ENCODE measurements at places on chromosomes 1 and 21. TPM values are rescaled to one million over a fixed set of nuclear protein-coding genes. Genes with fewer than 3 reads are reported as not detected.

DNA sequence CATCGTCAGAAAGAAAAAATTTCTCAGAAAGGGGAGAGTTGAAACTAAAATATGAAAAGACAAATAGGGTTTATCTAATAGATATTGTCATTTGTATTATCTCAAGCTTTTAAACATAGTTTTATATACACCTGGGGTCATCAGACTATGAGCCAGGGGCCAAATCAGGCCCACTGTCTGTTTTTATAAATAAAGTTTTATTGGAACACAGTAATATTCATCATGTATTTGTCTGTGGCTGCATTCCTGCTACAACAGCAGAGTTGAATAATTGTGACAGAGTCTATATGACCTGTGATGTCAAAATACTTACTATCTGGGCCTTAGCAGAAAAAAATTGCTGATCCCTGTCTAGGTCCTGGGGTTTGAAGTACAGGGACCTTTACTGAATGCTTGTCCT, 120.5 kb upstream of the RUNX1 start:
- DNase-seq, result no peak

TEDDM1 gene
- total RNA-seq, result not detected

GRCh38 chr1:94463056-94463764, 45.0 kb downstream of the ABCD3 start:
- no peak for DNase-seq

DCDC2B gene
- total RNA-seq, result not detected

GRCh38 chr1:231465051-231465450, 43.0 kb upstream of the EGLN1 start:
- no peak for DNase-seq

DNA sequence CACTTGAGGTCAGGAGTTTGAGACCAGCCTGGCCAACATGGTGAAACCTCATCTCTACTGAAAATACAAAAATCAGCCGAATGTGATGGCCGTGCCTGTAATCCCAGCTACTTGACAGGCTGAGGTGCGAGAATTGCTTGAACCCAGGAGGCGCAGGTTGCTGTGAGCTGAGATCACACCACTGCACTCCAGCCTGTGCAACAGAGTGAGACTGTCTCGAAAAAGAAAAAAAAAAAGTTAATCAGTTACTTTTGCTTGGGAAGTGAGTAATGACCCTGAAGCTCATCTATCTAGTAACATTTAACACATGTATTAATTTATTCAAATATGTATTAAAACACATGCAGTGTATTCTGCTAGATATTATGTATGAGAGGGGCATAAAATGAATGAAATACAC, 49.4 kb downstream of the ZNF326 start:
- DNase-seq, result no peak

DNA sequence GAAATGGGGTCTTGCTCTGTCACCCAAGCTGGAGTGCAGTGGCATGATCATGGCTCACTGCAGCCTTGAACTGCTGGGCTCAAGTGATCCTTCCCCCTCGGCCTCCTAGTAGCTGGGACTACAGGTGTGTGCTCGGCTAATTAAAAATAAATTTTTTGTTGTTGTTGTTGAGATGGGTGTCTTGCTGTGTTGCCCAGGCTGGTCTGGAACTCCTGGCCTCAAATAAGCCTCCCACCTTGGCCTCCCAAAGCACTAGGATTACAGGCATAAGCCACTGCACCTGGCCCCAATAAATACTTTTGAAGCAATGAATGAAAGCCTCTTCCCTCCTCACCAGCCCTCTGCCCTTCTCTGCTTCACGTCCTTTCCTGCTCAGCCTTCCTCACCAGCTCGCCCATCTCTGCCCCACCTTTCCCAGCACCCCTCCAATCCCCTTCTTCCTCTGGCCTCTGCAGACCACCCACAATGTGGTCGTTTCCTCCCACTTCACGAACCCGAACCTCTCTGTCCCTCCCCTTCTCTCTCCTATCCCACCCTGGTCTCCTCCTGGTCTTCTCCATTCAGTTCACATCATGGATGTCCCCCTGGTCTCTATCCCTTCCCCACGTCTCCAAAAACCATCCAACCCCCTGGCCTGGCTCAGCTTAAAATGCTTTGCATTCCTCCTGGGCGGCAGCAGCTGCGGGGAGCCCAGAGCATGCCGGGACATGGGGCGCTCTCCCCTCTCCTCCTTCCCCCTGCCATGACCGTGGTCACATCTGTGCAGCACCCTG, 38.4 kb downstream of the RAP1GAP start:
- no peak for DNase-seq

GPR37L1 gene
- not detected for total RNA-seq

KCND3 gene
- 2.6 TPM for total RNA-seq

FASLG gene
- total RNA-seq, result not detected

CFAP141 gene
- not detected for total RNA-seq

GRCh38 chr1:182565537-182565936, 23.5 kb downstream of the RNASEL start:
- DNase-seq, result no peak

- no peak for DNase-seq
These were observed 17.1 kb upstream of the RNF11 start for GRCh38 chr1:51219022-51219421.
